Fibroblast of skin of left biceps (primary cell): ENCODE measurements at places on chromosomes 7 and 10.

DNA sequence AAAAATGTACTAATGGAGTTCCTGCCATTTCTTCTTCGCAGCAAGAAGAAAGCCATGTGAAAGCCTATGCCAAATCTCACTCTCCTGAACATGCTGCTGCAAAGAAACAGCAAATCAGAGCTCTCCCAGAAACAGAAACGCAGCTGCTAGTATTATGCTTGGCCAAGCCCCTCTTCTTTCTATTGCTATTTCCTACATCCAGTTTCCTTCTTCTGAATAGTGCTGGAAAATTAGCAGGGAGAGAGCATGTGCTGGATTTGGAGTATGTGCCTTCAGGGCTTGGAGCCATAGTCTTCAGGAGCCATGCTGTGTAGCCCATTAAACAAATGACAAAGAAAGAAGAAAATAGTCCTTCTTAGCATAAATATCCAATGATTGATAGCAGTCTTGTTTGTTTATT lies 852.0 kb upstream of the PHF14 start:
- no peak for DNase-seq

GRCh38 chr10:132564690-132565089 lies 27.1 kb downstream of the INPP5A start:
- DNase-seq, result no peak

DNA sequence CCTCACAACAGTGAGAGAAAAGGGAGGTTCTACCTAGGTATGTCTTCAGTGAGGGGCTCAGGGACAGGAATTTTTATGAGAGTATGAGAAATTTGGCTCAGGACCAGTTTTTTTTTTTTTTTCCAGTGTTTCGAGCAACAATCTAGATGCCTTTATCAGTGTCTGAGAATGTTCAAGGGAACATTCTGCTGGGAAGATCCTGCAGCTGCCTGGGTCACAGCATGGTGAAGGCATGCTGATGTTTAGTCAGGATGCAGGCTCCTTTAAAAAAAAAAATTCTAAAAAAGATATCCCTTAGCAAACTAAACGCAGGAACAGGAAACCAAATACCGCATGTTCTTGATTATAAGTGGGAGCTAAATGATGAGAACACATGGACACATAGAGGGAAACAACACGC lies 31.0 kb downstream of the SBDS start:
- peak; percentile 33 for DNase-seq

GRCh38 chr7:19944363-19945120 lies 171.1 kb upstream of the TMEM196 start:
- no peak for DNase-seq

GRCh38 chr10:34816085-34816496 lies 995 bp upstream of the PARD3 start:
- no peak for DNase-seq

- DNase-seq, result no peak
These were observed 15.0 kb upstream of the PCBD1 start for GRCh38 chr10:70903262-70903921.

GRCh38 chr7:21401944-21402343 lies 25.9 kb upstream of the SP4 start:
- DNase-seq, result no peak

DNA sequence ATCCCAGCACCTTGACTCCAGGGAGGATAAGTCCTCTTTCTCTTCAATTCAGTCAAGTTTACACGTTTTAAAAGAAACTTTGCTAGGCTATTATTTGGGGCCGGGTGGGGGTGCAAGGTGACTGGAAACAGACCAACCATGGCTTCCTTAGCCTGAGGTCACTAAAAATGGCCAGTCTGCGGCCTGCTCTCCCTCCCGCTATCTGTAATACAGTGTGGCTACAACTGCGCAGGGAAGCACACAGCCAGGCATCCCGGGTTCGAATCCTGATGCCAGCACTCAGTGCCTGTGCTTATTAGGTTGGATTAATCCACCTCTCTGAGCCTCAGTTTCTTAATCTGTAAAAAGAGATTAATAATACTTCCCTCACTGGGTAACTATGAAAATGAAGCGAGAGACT lies 19.5 kb downstream of the ATP6V1F start:
- DNase-seq, result no peak

- no peak for DNase-seq
These were observed 61.4 kb downstream of the MGAM2 start for GRCh38 chr7:142172932-142173331.

GRCh38 chr7:2660359-2661095 lies 27.5 kb upstream of the AMZ1 start:
- DNase-seq, result no peak

DNA sequence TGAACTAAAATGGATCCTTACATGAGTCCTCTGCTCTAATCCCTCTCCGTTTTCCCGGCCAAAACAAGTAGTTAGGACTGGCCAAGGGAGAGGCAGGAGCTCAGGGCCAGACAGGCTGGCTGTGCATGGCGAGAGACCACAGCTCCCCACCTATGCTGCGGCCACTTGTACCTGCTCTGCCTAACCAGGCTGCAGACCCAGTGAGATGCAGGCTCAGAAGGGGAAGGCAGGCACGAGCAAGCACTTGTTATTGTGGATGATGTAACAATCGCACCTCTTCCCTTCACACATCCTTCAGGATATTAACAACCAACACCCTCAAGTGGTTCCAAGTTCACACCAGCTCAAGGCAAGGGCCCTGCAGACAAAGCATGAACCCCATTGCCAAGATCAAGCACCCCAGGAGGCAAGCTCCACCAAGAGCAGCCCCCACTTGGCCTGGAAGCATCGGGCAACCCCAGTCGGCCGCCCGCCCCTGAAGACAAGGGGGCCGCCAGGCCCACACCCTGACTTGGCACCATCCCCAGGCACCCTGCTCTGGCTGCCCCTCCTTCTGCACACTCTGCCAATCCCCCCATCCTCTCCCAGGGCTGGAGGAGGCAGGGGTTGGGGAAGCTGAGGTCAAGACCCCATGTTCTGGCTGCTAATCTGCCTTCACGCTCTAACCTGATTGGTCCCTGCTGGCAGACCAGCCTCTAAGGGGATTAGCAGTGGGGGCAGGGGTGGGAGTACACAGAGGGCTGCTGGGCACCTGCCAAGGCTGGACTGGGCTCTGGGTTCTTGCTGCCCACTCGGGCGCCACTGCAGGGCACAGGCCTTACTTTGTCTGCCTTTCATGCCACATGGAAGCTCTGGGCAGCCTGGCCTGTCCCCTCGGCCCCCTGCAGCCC lies 111.3 kb downstream of the SLIT1 start:
- DNase-seq, result no peak

- DNase-seq, result peak; percentile 98
These were observed 179.2 kb upstream of the BET1 start for GRCh38 chr7:94183289-94183749.

DNA sequence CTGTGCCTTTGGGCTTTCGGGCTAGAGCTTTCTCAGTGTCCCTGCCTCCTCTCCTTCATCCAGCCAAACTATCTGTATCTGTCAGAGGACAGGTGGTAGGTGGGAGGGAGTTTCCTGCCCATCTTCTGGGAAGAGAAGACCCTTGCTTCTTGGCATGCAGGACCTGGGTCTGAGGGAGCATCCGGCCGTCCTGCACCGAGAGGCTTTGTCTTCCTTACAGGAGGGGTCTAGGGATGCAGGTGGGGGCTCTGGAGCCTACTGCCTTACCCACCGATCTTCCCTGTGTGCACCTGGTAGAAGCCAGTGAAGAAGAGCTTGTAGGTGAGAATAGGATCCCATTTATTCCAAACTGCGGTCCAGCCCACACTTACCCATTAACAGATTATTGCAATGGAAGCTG lies 5.8 kb upstream of the KLF6 start:
- DNase-seq, result no peak

DNA sequence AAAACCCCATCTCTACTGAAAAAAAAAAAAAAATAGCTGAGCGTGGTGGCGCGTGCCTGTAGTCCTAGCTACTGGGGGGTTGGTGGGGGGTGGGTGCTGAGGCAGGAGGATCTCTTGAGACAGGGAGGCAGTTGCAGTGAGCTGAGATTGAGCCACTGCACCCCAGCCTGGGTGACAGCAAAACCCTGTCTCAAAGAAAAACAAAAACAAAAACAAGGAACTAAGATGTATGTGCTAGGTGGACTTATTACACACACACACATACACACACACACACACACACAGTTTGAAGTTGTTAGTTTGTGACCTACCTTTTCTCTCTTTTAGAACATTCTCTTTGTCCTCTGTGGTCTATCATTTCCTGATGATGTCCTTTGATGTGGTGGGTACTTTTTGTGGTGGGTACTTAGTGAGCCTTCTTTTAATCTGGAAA lies 53.5 kb downstream of the EXOC6 start:
- no peak for DNase-seq

DNA sequence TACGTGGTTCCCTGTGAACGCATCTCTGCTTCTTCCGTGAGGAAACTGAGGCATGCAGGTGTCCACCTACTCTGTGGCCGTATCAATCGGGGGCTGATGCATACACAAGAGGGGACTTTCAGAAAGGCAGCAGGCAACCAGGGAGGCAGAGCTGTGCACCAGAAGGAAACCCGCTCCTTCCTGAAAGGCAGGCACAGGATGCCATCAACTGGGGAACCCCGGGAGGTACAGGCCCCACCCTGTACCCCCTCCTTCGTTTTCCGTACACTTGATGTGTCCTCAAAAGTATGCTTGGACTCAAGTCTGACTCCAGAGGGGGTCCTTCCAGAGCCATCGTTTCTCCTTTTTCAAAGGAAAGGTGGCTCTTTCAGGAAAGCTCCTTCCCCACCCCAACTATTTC lies 59.5 kb downstream of the ASB13 start:
- DNase-seq, result no peak

- DNase-seq, result no peak
These were observed 189.9 kb upstream of the ADO start for GRCh38 chr10:62614389-62615157.

- no peak for DNase-seq
These were observed 9.0 kb downstream of the SPOCK2 start for GRCh38 chr10:72079356-72079755.

DNA sequence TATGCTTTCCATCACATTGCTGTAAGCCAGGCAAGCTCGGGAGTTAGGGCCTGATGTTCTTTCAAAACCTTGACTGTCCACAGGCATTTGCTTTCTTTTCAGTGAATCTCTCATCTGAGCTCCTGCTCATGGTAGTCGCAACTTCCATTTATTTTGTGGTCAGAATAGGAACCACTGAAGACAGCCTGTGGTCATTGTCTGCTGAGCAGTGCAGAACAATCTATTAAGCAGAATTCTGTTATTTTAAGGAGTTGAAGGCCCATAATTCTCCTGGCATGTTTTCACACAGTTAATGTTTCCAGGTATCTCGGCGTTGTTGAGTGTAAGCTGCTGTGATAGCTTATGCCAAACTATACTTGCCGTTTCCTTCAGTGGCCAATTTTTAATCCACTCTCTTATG lies 491.1 kb upstream of the AKR1E2 start:
- no peak for DNase-seq

DNA sequence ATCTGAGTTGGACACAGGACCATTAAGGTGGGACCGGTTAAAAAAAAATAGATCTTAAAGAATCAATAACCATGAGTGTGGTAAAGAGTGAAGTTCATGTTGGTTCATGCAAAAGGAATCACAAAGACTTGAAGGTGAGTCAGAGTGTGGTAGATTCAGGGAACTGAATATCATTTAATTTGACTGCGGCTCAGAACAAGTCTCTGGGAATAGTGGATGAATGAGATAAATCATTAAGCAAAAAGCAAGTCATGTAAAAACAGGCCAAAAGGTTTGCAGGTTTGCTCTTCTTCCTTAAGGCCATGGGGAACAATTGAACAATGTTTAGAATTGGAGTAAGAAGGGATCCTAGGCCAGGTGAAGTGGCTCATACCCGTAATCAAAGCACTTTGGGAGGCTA lies 385.8 kb downstream of the ETV1 start:
- no peak for DNase-seq

DNA sequence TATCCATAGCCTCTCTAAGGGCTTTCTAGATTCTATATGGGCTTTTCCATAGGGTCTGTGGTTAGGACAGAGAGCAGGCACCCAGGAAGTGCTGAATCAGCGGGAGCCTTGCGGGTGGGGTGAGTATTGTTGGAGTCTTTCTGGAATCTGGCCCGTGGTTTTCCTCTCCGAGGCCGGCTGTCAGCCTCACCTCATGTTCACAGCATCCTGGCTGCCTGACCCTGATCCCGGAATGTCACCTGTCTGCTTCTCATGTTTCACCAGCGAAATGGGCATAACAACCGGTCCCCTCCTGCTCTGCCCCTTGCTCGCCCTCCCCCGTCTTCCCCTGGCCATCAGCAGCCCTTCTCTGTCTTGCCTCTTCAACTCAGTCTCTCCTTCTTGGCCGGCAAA lies 36.5 kb downstream of the DDIT4 start:
- no peak for DNase-seq

GRCh38 chr10:67241451-67241850 lies 315.6 kb downstream of the LRRTM3 start:
- DNase-seq, result no peak

GRCh38 chr7:88302486-88302885 lies 4.2 kb downstream of the STEAP4 start:
- DNase-seq, result no peak

- DNase-seq, result no peak
These were observed 33.6 kb downstream of the AGAP3 start for GRCh38 chr7:151119902-151120301.

DNA sequence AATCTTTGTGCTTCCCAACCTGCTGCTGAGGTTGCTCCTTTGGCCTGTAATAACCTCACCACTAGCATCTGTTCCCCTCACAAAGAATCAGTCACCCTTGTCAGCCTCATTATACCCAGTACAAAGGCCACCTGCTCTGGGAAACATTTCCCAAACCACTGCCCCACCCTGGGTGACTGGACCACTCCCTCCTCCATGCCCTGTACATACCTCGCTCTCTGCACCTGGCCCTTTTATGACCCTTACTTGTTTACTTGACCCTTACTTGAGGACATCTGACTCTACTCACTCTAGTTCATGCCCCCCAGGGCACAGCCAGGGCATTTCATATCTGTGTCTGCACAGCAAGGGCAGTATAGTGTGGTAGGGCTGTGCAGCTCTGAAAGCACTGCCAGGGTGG lies 21.4 kb upstream of the AOC1 start:
- DNase-seq, result no peak

DNA sequence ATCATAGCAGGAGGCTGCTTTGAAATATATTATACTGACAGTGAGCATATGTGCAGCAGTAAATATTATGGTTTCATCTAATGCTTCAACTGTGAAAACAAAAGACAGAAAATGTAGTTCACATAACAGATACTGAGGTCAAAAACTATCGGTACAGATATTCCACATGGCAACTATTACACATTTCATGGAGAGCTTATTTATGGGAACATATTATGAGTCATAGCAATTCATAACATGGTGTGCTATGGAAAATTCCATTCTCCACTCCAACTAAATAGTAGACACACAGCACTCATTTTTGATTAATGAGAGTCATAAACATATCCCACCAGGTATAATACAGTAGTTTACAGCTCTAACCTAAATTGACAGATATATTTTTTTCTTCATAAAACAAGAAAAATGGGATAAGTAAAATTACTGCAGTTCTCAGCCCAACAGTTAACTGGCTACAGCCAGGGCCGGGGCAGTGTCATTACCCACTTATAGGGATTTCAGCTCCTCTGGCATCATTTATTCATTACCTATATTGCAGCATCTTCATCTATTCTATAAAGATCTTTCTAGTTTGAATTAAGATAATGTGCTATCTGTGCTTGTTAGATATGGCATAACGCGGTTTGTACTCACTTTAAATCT lies 475.6 kb upstream of the KLF6 start:
- DNase-seq, result peak; percentile 62

GRCh38 chr7:70696201-70696754 lies 435.7 kb upstream of the GALNT17 start:
- DNase-seq, result no peak

- no peak for DNase-seq
These were observed 529.9 kb upstream of the DPP6 start for GRCh38 chr7:153522261-153522660.
